ENCODE measurements at places on chromosomes 12 and 14.

GRCh38 chr12:106239951-106240335 is 7.9 kb downstream of the CKAP4 start:
- DNase-seq = no peak

GRCh38 chr12:71585218-71585617 is 78.4 kb downstream of the ZFC3H1 start:
- no peak for DNase-seq

GRCh38 chr12:53224061-53224896 is 7.7 kb downstream of the RARG start:
- DNase-seq = no peak

- no peak for DNase-seq
These were observed 9.3 kb upstream of the GMFB start for GRCh38 chr14:54498095-54498531.

DNA sequence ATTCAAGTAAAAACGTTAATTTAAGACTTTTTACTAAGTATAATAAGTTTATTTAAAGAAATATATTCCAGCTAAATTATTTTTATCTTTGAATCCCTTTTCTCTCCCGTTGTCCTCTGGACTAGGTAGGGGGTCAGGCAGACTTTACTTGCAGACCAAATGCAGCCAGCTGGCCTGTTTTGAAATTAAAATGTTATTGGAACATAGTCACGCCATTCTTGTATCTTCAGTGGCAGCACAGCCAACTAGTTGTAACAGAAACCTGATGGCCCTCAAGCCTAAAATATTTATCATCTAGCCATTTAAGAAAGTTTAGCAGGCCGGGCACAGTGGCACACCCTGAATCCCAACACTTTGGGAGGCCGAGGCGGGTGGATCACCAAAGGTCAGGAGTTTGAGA is 52.7 kb downstream of the BCAT1 start:
- no peak for DNase-seq

DNA sequence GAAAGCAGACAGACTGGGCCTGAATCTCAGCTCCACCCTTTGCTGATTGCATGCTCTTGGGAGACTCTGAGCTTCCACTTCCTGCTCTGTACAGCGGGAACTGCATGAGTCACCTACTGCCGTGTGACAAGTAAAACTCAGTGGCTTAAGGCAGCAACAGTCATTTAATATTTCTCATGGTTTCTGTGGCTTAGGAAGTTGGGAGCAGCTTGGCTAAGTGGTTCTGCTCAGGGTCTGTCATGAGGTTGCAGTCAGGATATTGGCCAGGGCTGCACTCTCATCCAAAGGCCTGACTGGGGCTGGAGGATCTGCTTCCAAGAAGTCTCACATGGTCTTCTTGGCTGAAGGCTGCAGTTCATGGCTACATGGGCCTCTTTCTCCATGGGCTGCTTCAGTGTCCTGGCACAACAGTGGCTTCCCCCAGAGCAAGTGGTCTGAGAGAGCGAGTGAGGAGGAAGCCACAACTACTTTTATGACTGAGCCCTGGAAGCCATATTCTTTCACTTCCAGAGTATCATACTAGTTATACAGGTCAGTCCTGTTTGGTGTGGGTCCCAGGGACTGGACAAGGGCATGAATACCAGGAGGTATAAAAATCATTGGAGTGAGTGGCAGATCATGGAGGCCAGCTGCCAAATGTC is 49.7 kb downstream of the FAM222A start:
- no peak for DNase-seq

GRCh38 chr12:76028571-76029277 is 2.9 kb downstream of the PHLDA1 start:
- DNase-seq = no peak

DNA sequence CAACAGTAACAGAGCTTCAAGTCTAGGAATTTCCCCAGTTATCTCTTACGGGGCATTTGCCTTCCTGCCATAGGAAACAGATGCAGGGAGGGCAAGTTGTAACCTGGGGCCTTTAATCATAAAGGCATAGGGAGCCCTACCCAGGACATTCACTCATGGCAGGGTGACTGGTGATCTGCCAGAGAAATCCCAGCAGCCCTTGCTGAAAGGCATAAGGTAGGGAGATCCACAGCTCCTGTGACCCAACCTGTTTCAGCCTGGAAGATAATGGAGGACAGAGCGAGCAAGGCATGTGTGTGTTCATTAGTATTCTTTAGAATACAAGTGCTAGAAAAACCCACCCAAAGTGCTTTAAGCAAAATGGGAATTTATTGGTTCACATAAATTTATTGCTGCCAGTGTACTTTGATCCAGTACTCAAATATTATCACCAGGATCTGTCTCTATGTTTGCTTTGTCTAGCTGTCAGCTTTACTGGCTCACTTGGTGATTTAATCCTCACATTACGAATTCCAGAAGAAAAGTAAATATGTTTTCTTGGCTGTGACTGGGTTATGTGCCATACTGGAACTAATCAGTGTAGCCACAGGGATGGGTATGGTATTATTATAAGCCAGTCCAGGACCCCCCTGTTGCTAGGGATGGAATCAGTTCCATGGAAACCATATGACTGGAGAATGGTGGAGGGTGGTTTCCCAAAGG is 21.1 kb upstream of the AKAP6 start:
- DNase-seq = no peak

GRCh38 chr14:103055695-103056094 is 1.7 kb downstream of the CDC42BPB start:
- no peak for DNase-seq

DNA sequence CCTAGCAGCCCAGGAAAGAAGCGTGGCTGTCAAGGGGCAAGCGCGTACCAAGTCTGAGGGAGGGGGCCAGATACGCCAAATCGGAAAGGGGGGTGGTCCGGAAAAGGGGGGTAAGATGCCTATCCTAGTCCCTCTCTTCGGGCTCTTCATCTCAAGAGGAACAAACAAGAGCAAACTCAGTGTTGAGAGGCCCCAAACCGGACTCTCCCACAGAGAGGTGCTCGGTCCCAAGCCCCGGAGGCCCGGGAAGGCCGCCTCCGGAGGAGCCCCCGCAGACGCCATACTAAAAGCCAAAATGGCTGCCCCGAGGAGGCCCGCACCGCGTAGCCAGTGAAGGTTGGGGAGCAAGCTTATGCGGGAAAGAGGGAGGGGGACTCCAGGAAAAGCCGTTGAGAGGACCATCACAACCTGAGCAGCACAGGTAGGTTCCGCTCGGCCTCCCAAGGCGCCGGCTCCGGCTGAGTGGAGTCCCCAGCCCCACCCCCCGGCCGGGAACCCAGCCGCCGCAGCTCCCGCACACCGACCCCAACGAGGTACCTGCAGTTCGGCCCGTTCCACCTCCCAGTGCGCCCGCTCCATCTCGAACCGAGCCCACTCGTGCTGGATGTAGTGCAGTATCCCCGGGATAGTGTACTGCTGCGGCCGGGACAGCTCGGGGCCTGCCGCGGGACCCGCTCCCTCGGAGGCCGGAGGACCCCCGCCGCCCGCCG is at the start of gene AP4S1:
Gene AP4S1 (plus strand): TSS at position 283 of the 710 bp plus-strand sequence. CDS start 40,548 bp downstream, outside the sequence.
- DNase-seq = peak; percentile 19

GRCh38 chr14:58426670-58427280 is 556 bp downstream of the TIMM9 start:
- DNase-seq = peak; percentile 24

DNA sequence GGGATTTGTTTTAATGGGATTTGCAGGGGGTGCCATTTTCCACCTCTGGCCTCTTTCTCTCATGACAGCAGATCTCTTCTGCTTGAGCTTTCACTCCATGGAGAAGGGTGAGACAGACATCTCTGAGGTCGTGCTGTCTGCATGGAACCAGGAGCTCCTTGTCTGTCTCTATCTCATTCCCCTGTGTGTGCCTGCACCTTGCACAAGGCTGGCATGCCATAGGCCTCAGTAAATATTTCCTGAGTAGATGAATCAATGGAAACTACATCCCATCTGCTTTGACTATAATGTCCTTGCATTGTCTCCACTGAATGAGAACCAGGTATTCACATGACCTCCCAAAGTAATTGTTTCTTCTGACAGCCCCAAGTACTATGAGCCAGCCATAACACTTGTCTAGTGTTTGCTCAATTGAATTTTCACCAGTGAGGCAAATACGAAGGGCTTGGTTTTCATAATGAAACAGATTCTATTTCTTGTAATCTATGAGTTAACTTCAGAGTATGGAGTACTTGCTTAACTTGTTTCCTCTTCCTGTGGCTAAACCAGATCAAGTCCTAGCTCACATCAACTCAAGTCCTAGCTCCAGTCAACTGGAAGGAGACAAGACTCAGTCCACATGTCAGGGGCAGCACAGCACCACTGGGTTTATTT is 32.3 kb downstream of the KCNK13 start:
- no peak for DNase-seq

- DNase-seq = no peak
These were observed 23.1 kb upstream of the COL2A1 start for GRCh38 chr12:48027183-48028002.

GRCh38 chr14:53719536-53719935 is 237.1 kb downstream of the BMP4 start:
- no peak for DNase-seq

- no peak for DNase-seq
These were observed 115.0 kb downstream of the TMEM132C start for GRCh38 chr12:128381946-128382345.

GRCh38 chr12:25352083-25352918 is 101.6 kb upstream of the KRAS start:
- DNase-seq = no peak

- no peak for DNase-seq
These were observed 9.3 kb downstream of the ZC3H14 start for GRCh38 chr14:88572117-88572516.

DNA sequence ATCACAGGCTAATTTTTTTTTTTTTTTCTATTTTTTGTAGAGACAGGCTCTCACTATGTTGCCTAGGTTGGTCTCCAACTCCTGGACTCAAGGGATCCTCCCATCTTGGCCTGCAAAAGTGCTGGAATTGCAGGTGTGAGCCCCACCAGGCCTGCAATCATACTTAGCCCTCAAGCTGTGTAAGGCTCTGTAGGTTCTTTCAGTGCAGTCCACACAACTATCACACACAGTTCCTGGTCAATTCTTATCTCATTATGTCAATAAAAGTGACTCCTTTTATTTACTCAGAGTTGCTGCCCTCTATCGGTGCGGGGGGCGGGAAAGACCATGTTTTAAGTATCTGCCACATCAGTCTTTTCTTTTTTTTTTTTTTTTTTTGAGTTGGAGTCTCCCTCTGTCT is 29.0 kb downstream of the SLC2A3 start:
- peak; percentile 14 for DNase-seq

DNA sequence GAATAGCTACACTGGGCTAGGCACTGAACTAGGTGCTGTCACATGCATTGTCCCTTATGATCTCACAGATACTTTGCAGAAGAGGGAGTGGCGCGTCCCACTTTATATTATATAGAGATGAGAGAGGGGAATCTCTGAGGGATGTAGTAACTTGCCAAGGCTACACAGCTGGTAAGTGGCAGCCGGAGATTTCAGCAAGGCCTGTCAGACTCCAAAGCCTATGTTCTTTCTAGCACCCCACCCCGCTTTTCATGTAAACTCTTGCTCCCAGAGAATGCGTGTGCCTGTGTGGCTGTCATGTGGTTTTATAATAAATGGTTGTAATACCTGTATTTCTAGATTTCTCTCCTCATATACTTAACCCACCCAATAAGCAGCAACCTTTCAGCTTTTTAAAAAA is 39.1 kb downstream of the WDR20 start:
- DNase-seq = no peak

DNA sequence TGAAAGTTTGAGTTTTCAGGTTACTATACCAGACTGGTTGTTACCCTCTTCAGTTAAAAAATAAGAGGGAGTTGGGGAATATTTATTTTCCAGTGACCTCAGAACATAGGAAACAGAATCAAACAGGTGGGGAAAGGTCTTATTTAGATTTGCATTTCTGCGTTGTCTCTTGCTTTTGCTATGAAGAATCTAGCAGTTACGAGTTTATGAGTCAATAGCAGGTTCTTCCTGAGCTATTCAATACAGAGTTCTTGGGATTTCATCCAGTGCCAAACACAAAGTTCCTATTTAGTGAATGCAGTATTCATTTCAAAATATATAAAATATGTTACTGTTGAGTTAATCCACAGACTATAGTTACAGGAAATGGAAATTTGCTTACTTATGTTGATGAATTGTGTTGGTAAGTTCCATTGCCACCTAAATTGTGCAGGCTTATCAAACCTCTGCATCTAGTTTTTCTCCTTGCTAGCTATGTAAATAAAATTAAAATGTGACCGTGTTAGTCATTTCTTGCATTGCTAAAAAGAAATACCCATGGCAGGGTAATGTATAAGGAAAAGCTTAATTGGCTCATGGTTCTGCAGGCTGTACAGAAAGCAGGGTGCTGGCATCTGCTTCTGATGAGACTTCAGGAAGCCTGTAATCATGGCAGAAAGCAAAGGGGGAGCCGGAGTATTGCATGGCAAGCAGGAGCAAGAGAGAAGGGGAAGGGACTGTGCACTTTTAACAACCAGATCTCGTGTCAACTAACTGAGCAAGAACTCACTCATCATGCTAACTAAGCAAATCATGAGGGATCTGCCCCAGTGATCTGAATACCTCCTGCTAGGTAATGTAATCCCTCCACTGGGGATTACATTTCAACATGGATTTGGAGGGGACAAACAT is 110.2 kb downstream of the KTN1 start:
- no peak for DNase-seq

- no peak for DNase-seq
These were observed 73.5 kb downstream of the CDK17 start for GRCh38 chr12:96326628-96327227.

GRCh38 chr12:25276199-25276937 is 25.6 kb upstream of the KRAS start:
- peak; percentile 65 for DNase-seq

DNA sequence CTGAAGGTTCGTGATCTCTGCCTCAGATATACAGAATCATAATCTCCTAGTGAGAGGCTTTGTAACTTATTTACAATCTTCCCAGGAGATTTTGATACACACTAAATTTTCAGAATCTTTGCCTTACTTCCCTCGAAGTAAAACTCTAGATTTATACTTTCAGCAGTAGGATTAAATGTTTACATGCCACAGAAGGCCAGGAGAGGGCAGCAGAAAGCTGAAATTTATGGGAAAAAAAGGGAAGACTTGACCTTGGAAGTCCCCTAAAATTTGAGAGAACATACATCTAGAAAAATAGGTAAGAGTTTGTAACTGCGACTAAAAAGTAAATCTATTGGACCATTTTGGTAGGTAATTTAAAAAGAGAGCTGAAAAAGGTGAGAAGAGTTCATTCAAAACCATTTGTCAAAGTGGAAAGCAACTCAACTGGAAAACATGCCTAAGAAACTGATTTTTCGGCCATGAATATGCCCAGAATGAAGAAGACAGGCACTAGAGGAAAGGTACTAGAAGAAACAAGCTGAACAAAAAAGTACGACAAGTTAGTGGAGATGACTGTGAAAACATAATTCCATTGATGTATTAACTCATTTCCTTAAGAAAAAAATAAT is 242.0 kb upstream of the MDGA2 start:
- DNase-seq = no peak

GRCh38 chr12:19588951-19589350 is 149.7 kb downstream of the AEBP2 start:
- DNase-seq = no peak

- no peak for DNase-seq
These were observed 399.0 kb downstream of the NAV3 start for GRCh38 chr12:78229591-78230101.
